H4 (cell line): ENCODE measurements at places on chromosomes 4 and X. TPM values are rescaled to one million over a fixed set of nuclear protein-coding genes. Genes with fewer than 3 reads are reported as not detected.

The CT47B1 gene
- not detected in 2 replicates for total RNA-seq

The ZNF157 gene
- not detected in 2 replicates for total RNA-seq

The ZNF185 gene
- total RNA-seq, result 0.37 and 0.62 TPM in 2 replicates

The NSUN7 gene
- not detected in 2 replicates for total RNA-seq

The C4orf51 gene
- not detected in 2 replicates for total RNA-seq

The TENM3 gene
- 108 and 110 TPM in 2 replicates for total RNA-seq
